ENCODE measurements at places on chromosomes 5 and 9.

DNA sequence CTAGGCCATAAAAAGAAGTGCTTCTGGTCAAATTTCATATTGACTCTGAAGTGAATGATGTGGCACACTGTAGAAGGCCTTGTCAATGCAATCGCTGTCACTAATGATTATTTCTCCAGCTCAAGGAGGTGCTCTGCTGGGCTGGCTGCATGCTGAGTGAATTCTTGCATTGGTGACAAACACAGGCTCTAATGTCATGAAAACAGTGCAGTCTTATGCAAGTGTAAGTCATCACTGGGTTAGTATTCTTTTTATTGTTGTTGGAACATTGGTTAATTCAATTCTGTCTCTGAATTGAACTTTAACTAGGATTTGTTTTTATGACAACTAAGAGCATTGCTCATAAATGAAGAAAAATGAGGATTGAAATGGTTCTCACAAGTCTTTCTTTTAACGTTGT is 57.3 kb upstream of the CD180 start:
- no peak for DNase-seq

DNA sequence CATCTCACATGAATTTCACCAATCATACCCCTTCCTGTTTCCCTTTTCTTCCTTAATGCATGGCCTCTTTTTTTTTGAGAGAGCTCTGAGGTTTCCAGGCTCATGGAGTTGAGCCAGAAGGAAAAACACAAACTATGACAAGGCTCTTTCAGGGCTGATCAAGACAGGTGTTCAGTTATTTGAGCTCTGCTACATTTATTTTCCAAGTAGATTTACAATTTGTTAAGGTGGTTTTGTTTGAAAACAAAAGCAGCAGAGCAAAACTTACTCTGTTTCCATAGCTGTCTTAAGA is 62.4 kb upstream of the IL7R start:
- DNase-seq = no peak

DNA sequence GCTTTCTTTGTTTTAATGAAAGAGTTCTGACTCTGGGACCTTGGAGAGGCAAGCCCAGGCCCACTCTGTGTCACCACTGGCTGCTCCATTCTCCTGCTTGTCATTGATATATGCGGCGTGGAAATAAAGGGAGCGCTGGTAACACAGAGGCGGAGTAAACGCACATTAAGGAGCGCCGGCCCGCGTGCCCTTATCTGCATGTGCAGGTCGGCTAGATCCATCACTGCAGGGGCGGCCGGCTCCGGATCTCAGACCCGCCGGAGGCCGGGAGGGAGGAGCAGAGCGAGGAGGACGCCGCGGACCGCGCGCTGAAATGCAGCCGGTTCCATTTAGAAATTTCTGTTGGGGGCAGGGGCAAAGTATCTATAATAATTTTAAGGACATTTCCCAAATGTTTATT is 70.8 kb downstream of the MRPL36 start:
- DNase-seq = no peak

DNA sequence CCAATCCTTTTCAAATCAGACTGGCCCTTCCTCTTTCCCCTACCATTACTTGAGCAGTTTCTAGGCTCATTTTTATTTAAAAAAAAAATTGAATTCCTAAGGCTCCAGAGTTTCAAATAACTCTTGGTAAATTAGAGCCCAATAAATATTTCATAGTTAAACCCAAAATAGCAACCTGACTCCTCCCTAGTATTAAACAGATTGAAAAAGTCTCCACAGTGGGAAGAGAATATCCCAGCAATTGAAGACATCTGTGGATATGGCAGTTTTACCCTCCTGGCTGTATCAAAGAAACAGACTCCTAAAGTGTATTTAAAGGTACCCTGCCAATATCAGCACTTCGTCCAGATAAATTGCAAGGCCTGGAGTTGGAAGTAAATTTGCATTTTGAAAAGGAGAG is 52.7 kb upstream of the GDNF start:
- DNase-seq = no peak

- no peak for DNase-seq
These were observed 2.9 kb upstream of the SEPTIN8 start for GRCh38 chr5:132779961-132780360.

DNA sequence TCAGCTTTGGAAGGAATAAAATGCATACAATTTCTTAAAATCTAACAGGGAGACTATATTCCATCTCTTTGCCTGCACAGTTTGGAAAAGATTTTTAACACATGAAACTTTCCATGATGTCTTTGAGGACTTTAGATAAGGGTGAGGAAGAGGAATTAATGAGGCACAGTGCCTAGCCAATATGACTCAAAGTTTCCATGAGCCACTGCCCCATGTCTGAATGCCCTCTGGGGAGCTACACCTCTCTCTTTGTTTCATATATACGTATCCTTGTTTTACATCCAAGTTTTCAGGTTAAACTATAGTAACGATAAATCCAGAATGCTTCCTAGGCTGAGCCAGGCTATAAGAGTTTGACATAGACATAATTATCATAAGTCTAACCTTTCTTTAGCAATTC is 349.3 kb upstream of the TLE4 start:
- peak; percentile 71 for DNase-seq

- DNase-seq = no peak
These were observed 197.3 kb downstream of the ARL15 start for GRCh38 chr5:54113060-54113459.

- no peak for DNase-seq
These were observed 69.1 kb downstream of the ARSB start for GRCh38 chr5:78916044-78916443.

- DNase-seq = no peak
These were observed 32.0 kb downstream of the CKMT2 start for GRCh38 chr5:81265101-81265500.

DNA sequence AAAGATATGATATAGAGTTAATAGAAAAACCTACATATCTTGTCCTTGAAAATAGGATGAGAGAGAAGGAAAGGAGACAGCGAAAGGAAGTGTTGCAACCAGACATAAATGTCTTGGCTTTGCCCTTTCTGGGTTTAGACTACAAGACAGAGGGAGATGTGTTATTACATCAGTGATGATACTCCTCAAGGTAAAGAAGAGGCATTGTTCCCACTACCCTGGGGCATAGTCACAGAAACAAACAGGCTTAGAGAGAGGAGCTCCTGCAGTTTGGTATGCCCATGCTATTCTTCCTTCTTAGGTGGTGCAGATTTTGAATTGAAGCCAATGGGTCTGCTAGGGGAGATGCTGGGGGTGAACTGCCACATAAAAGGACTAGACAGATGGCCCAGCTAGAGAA is 166.8 kb upstream of the RFX3 start:
- DNase-seq = no peak

DNA sequence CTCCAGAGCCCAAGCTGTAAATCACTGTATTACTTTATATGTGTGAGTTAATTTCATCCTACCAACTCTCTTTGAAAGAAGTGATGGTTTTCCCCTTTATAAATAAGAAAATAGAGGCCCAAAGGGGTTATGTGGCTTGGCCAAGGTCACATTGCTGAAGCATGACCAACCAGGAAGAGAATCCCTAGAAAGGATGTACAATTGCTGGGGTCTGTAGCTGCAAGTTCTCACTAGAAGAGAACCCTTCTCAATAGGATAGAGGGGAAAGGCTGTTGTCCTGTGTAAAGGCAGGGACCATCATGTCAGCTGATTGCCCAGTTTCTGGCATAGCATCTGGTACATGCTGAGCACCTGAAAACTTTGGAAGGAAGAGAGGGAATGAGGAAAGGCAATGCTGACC is 39.0 kb upstream of the FAT2 start:
- DNase-seq = no peak

GRCh38 chr9:33431420-33431819 is 16.0 kb downstream of the AQP3 start:
- DNase-seq = no peak

- DNase-seq = peak; percentile 80
These were observed 101.7 kb downstream of the CDH18 start for GRCh38 chr5:19886123-19886917.

GRCh38 chr5:133478199-133478985 is 133.9 kb downstream of the FSTL4 start:
- DNase-seq = no peak

- DNase-seq = no peak
These were observed 386.1 kb upstream of the MPDZ start for GRCh38 chr9:13665418-13666066.

DNA sequence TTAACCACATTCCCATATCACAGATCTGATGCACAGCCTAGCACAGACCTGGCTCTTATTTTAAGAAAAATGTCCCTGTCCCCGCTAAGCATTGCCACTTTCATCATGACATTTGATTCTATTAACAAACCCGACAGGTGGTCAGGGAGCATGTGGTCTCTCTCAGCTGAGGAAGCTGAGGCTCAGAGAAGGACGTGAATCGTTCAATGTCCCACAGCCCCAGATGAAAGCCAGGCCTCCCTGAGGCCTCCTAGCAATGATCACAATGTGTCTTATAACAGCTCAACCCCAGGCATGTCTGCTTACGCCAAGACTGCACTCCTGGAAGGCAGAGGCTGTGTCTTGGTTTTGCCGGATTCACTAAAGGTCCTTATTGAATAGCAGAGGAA is 10.4 kb upstream of the CRB2 start:
- DNase-seq = no peak

DNA sequence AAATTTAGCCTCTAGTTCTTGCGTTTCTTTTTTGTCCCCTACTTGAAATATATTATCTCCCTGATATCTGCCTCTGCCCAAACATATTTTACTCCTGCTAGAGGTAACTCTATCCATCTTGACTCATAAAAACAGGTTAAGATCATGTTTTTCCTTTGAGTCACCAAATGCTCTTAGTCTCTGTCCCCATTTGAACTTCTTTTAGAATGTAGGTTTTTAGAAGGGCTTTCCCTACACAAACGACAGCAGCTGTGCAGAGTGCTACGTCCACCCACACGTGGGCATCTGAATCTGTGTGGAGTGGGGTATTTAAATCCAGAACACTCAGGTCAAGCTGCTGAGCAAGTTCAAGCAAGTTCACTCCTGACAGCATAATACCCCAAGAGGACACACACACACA is 2.2 kb downstream of the HSD17B3 start:
- DNase-seq = peak; percentile 71

GRCh38 chr5:171122372-171122771 is 186.7 kb upstream of the TLX3 start:
- no peak for DNase-seq

- DNase-seq = peak; percentile 4
These were observed 158.1 kb downstream of the ARRDC3 start for GRCh38 chr5:91224969-91225368.

- peak; percentile 11 for DNase-seq
These were observed 624.0 kb upstream of the KLF4 start for GRCh38 chr9:108113596-108113995.

- DNase-seq = no peak
These were observed 97.4 kb upstream of the RAPGEF1 start for GRCh38 chr9:131837316-131837715.

DNA sequence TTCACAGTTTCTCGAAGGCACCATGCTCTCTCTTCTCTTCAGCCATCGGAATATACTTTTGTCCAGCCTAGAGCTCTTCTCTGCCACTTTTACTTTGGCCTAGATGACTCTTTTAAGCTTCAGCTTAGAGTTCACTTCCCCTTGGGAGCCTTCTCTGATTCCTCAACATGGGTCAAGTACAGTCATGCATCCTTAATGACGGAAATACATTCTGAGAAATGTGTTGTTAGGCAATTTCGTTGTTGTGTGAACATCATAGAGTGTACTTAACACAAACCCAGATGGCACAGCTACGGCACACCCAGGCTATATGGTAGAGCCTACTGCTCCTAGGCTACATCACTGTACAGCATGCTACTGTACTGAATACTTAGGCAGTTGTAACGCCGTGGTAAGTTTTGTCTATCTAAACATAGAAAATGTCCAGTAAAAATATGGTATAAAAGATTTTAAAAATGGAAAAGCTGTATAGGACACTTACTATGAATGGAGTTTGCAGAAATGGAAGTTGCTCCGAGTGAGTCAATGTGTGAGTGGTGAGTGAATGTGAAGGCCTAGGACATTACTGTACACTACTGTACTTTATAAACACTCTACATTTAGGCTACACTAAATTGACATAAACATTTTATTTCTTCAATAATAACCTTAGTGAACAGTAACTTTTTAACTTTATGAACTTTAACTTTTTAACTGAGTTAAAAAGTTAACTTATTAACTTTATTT is 15.1 kb upstream of the TNFSF15 start:
- no peak for DNase-seq

Data from astrocyte (in vitro differentiated cells and primary cell).